GM18507 (cell line): ENCODE measurements at places on chromosomes 4 and X.

DNA sequence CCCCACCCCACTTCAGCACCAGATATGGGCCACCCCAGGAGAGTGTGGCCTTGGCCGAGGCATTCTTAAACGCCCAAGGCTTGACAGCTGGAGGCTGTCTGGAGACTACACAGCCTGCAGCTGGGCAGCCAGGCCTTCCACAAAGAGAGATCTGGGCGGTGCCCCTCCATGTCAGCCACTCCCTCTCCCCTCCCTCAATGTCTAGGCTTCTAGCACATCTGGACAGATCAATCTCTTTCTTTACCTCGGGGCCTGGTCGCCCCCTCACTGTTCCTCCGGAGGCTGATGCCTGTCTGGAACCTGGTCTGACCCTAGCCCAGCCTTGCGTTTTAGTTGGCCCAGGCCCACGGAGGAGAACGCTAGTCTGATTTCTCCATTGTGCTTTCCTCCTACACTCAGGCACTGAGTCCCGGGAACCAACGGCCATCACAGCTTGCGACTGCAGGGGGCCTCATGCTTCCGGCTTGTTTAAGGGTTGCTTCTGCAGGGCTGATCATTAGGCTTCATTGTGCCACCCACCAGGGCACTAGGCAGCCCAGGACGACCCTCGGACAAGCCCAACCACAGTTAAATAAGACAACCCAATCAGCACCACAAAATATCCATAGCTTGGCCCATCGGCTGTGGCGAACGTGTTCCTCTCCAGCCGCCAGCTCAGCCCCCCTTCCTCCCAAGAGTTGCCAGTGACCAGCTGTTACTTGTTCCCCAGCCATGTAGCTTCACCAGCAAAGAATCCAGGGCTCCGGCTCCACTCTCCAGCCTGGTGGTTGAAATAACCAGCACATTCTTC lies 200.6 kb downstream of the BCOR start:
- no peak for DNase-seq

- DNase-seq, result no peak
Observed at GRCh38 chr4:52837716-52838558, 24.2 kb upstream of the RASL11B start.

- DNase-seq, result no peak
Observed at GRCh38 chr4:71379126-71379525, 40.3 kb downstream of the SLC4A4 start.

- DNase-seq, result no peak
Observed at GRCh38 chrX:139931646-139932072, 1.2 kb downstream of the ATP11C start.

- DNase-seq, result no peak
Observed at GRCh38 chr4:37995981-37996775, 36.0 kb downstream of the PTTG2 start.

- no peak for DNase-seq
Observed at GRCh38 chrX:109448282-109448938, 33.5 kb downstream of the GUCY2F start.

DNA sequence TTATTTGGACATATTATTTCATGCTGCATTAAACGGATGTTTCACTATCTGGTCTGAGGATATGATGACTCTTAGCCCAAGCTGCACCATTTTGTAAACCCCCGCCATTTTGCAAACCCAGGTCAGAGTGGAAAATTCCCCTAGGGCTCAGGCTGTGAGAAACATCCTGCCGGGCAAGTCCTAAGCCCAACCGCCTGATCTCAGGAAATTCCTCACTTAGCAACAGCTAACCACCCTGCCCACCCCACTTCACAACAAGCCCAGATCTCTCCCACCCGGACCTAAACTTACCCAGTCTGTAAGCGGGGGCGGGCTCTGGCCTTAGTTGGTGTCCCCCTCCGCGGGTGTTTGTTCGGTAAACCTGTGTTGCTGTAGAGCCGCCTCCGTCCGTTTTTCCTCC lies 2747.1 kb downstream of the PCDH7 start:
- no peak for DNase-seq

DNA sequence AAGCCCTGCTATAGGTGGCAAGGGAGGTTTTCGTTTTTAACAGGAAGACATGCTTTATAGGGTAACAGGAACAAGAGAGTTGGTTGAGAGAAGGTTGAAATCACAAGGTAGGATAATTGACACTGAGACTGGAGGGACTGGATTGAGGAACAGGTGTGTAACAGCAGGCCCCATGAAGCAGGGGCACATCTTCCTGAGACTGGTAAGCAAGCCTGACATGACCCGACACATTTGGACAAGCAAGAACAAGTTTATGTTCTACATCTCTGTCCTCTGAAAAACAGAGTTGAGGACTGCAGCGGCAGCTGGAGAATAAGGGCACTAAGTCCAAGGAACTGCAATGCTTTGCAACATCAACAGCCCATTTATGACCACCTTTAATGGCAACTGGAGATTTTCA lies 5.2 kb downstream of the RPS4X start:
- no peak for DNase-seq

DNA sequence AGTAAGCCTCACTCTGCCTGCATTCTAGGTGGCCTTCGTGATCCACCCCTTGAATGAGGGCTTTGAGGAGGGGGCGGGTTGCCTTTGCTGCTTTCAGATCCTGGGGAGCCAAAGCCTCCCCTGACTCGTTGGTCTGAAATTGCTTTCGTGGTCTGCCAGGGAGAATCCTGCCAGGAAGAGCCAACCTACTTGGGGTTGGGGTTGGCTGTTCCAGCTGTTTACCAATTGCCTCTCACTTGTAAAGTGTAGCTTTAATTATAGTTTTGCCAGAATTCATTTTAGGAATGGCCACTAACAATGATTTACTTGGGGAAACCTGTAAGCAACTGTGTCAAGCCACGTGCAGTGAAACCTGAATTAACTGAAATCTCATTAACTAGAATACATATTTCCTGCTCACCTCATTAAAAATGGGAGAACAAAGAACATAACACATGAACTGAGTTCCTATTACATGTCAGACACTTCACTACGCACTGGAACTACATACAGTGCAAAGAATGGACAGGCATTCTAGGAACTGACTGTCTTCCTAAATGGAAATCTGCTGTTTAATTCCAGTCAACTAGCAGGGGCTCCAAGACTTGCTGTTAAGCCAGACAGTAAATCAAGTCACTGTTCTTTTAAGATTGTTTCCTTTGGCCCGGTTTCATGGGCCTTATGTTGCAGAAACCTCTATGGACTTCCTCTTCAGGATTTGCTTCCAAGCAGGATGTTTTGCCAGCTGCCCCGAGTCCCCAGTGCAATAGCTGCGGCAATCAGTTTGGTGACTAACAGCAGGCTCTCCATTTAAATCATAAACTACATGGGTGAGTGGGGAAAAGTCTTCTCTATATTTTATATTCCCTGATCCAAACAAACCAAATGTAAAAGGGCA lies 16.4 kb upstream of the NKRF start:
- no peak for DNase-seq

GRCh38 chr4:78150543-78150864 lies 93.4 kb downstream of the FRAS1 start:
- DNase-seq, result no peak

DNA sequence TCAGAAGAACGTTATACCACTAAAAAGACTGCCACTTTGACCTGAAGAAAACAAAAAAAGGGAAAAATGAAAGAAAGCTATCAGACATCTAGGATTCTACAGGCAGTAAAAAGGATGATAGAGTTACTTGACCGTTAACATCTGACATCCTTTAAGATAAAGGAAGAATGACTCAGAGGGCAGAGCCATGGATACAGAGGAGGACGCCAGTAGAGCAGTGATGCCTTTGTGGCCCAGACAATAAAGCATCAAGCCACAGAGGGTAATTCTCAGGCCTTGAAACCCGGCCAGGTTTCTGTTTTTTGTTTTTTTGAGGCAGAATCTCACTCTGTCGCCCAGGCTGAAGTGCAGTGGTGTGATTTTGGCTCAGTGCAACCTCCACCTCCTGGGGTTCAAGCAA lies 9.5 kb upstream of the BEX1 start:
- DNase-seq, result no peak

DNA sequence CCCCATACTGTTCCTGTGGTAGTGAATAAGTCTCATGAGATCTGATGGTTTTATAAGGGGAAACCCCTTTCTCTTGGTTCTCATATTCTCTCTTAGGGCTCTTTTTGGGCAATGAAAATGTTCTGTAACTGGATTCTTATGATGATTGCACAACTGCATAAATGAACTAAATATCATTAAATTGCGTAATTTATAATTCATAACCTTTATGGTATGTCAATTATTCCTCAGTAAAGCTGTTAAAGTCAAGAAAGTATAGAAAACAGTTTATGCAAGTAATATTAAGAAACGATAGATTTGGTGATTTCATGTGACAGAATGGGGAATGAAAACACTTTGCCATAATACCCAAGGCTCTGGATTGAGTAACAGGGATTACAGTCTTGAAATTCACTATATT lies 33.5 kb upstream of the SPANXD start:
- no peak for DNase-seq

GRCh38 chr4:183920512-183920911 lies 15.4 kb downstream of the STOX2 start:
- no peak for DNase-seq

DNA sequence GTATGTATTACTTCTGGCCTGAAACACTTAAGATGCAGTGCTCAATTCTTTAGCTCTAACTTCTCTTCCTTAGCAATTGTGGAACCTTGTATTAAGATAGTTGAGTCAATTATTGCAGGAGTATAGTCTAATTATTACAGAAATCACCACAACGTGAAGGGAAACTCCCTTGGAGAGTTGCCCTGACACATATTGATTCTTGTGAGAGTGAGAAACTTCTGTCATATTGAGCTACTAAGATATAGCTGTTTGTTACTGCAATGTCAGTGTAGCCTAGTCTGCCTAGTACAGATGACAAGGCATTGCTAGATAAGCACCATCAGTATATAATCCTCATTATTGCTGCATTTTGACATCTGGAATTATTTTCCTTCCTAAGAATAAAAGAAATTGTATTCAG lies 82.7 kb upstream of the TEX13C start:
- DNase-seq, result no peak
